ENCODE measurements at places on chromosomes 11 and 22. TPM values are rescaled to one million over a fixed set of nuclear protein-coding genes. Genes with fewer than 3 reads are reported as not detected.

GRCh38 chr11:73965764-73966121 is 14.9 kb downstream of the DNAJB13 start:
- no peak for DNase-seq
- H3K4me3 ChIP-seq = no peak overlapping the region
- H3K36me3 ChIP-seq = no peaks in the 10 kb centered on the region
- H3K27ac ChIP-seq = no peak overlapping the region
- peaks cover 11% of the 10 kb centered on the region for H3K4me1 ChIP-seq

Gene UNC93B1
- 20.4 TPM for total RNA-seq

- no peak for DNase-seq
- no peaks in the 10 kb centered on the region for H3K27me3 ChIP-seq
- peaks cover 43% of the 10 kb centered on the region for H3K36me3 ChIP-seq
- no peak overlapping the region for H3K27ac ChIP-seq
Observed at GRCh38 chr11:117248341-117248740, 15.9 kb downstream of the RNF214 start.

Gene ASRGL1
- 6.7 TPM for total RNA-seq

GRCh38 chr11:14258221-14258935 is 100.6 kb downstream of the RRAS2 start:
- no peaks in the 10 kb centered on the region for H3K36me3 ChIP-seq
- H3K27ac ChIP-seq = no peak overlapping the region
- no peak overlapping the region for H3K4me3 ChIP-seq
- H3K4me1 ChIP-seq = no peaks in the 10 kb centered on the region

DNA sequence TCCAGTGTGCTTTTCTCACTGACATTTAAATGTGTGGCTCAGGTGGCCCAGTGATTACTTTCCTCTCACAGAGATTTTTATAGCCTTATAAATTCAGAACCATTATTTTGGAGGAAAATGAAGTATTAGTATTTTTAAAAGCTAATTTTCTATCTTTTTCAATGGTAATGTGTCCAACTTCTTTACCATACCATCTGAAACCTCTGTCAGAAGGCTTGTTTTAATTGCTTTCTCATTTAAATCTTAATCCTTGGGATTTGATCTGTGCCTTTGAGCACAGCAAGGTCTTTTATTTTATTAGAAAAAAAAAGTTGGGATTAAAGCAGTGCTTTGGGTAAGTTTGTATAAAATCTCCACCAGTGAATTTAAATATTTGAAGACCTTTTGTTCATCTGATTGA is 452.3 kb upstream of the RAG2 start:
- no peaks in the 10 kb centered on the region for H3K4me1 ChIP-seq
- no peaks in the 10 kb centered on the region for H3K27me3 ChIP-seq
- no peak for DNase-seq
- H3K27ac ChIP-seq = no peak overlapping the region
- H3K36me3 ChIP-seq = no peaks in the 10 kb centered on the region

GRCh38 chr22:48891688-48892577 is 935.7 kb downstream of the BRD1 start:
- DNase-seq = peak; percentile 9
- no peaks in the 10 kb centered on the region for H3K36me3 ChIP-seq
- no peak overlapping the region for H3K27ac ChIP-seq
- peaks cover 20% of the 10 kb centered on the region for H3K27me3 ChIP-seq

GRCh38 chr11:116162086-116162885 is 610.5 kb downstream of the BUD13 start:
- peaks cover 7% of the 10 kb centered on the region for H3K27me3 ChIP-seq
- H3K4me3 ChIP-seq = no peak overlapping the region
- H3K36me3 ChIP-seq = no peaks in the 10 kb centered on the region
- no peak for DNase-seq
- peaks cover 8% of the 10 kb centered on the region for H3K4me1 ChIP-seq

Gene MRGPRX4
- not detected for total RNA-seq

DNA sequence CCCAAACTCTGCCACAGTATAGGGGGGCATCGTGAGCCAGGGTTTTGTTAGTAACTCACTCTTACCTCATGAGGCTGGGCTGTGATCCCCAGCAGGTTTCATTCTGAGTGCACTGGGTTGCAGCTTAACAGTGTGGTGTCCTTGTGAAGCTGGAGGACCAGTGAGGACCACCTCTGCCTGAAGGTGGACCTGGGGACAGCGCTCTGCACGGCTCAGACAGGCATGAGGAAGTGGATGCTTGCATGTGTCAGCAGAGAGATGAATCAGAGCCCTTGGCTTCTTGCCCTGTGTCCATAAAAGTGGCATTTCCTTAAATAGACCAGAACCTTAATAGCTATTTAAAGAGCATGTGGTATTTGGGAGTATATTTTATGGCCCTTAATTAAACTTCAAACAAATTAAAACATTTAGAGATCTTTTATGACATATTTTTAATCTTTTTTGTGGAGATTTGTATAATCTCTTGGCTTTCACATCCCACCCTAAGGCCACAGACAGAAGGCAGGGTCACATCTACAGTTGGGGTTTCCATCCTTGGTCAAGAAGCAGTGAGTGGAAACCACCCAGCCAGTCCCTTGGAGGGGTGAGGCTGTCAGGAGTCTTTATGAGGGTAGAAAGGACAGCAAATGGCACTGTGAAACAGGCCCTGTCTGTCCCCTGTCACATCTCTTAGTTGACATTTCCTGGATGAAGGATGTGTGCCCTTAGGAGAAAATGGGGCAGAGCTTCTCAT is 24.8 kb upstream of the ADORA2A start:
- H3K4me3 ChIP-seq = peak overlapping the region; percentile 34
- H3K27me3 ChIP-seq = no peaks in the 10 kb centered on the region
- H3K4me1 ChIP-seq = peaks cover 79% of the 10 kb centered on the region
- DNase-seq = peak; percentile 56
- peaks cover 20% of the 10 kb centered on the region for H3K36me3 ChIP-seq

Gene OR10A2
- not detected for total RNA-seq

Gene ARHGAP8
- total RNA-seq = 166 TPM

- no peaks in the 10 kb centered on the region for H3K27me3 ChIP-seq
- peaks cover 41% of the 10 kb centered on the region for H3K4me1 ChIP-seq
- no peak for DNase-seq
- H3K4me3 ChIP-seq = no peak overlapping the region
Observed at GRCh38 chr22:32720924-32721323, 80.6 kb upstream of the TIMP3 start.

Gene GRAMD1B
- total RNA-seq = 9.0 TPM

DNA sequence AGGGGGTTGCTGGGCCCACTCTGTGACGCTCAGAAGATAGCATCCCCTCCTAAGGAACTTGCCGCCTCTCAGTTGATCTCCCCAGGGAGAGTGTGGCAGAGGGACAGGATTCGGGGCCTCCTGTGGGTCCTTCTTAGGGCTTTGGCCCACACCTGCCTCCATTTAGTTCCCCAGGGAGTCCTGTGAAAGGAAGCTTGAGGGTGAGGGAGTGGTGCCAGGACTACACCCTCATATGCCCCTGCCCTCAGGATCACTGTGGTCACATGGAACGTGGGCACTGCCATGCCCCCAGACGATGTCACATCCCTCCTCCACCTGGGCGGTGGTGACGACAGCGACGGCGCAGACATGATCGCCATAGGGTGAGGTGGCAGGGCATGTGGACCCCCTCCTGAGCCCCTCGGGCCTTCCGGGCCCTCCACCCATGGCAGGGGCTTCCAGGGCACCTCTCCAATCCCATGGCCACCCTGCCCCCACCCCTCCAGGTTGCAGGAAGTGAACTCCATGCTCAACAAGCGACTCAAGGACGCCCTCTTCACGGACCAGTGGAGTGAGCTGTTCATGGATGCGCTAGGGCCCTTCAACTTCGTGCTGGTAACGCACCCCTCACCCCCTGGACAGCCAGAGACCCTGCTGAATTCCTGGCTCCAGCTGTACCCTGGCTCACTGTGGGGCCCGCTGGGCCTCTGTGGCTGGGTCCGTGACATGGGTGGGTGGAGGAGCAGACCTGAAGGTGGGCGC is 3.5 kb downstream of the INPP5J start:
- no peak for DNase-seq
- H3K4me1 ChIP-seq = peaks cover 16% of the 10 kb centered on the region
- peaks cover 1% of the 10 kb centered on the region for H3K36me3 ChIP-seq
- no peak overlapping the region for H3K4me3 ChIP-seq
- H3K27me3 ChIP-seq = no peaks in the 10 kb centered on the region
- H3K27ac ChIP-seq = no peak overlapping the region

DNA sequence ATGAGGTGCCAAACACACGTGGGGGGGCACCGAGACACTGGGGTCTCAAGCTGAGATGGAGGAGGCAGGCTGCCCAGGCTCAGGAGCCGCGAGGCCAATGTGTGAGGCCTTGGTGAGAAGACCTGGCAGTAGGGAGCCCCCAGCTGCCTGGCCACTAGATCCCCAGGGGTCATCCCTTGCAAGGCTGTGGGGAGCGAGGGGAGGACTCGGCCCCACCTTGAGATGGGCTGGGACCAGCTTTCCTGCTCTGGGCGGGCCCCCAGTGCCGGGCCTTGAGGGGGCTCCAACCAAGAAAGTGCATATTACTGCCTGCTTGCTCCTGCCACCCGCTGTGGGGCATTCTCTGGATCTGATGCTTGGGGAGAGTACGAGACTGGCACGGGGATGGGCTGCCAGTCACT is 107.0 kb downstream of the CTTN start:
- no peak overlapping the region for H3K27ac ChIP-seq
- no peak for DNase-seq
- H3K4me1 ChIP-seq = peaks cover 5% of the 10 kb centered on the region
- no peak overlapping the region for H3K4me3 ChIP-seq
- no peaks in the 10 kb centered on the region for H3K27me3 ChIP-seq

Gene CD3E
- total RNA-seq = not detected

Gene GNAZ
- total RNA-seq = 6.0 TPM

- H3K36me3 ChIP-seq = peaks cover 7% of the 10 kb centered on the region
- peaks cover 8% of the 10 kb centered on the region for H3K4me1 ChIP-seq
- H3K4me3 ChIP-seq = no peak overlapping the region
- DNase-seq = no peak
- no peaks in the 10 kb centered on the region for H3K27me3 ChIP-seq
- no peak overlapping the region for H3K27ac ChIP-seq
Observed at GRCh38 chr11:74538680-74539079, 45.2 kb upstream of the LIPT2 start.

- H3K36me3 ChIP-seq = peaks cover 4% of the 10 kb centered on the region
- DNase-seq = no peak
- no peak overlapping the region for H3K4me3 ChIP-seq
Observed at GRCh38 chr11:122672892-122673291, 17.4 kb downstream of the UBASH3B start.

Gene OR52N4
- not detected for total RNA-seq

DNA sequence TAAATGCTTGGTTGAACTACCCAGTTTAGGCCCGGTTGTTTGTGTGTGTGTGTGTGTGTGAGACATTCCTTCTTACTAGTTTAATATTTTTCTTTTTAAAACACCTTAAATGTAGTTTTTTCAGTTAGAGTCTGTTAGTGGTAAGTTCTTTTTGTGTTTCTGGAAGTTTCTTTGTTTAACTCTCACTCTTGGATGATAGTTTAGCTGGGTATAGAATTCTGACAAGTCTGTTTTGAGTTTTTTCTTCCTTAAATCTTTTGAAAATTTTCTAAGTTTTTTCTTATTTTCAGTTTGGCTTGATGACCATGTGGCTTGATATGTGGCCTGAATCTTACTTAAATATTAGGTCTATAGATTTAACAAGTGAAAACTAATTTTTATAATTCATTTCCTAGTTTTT is 60.1 kb downstream of the PDE3B start:
- DNase-seq = no peak
- peaks cover 10% of the 10 kb centered on the region for H3K36me3 ChIP-seq
- no peak overlapping the region for H3K4me3 ChIP-seq

Gene ESAM
- 0.85 TPM for total RNA-seq

- no peak overlapping the region for H3K4me3 ChIP-seq
- peaks cover 8% of the 10 kb centered on the region for H3K4me1 ChIP-seq
- H3K36me3 ChIP-seq = peaks cover 17% of the 10 kb centered on the region
- no peak for DNase-seq
- H3K27me3 ChIP-seq = no peaks in the 10 kb centered on the region
Observed at GRCh38 chr11:69648679-69649575, 8.0 kb downstream of the CCND1 start.

DNA sequence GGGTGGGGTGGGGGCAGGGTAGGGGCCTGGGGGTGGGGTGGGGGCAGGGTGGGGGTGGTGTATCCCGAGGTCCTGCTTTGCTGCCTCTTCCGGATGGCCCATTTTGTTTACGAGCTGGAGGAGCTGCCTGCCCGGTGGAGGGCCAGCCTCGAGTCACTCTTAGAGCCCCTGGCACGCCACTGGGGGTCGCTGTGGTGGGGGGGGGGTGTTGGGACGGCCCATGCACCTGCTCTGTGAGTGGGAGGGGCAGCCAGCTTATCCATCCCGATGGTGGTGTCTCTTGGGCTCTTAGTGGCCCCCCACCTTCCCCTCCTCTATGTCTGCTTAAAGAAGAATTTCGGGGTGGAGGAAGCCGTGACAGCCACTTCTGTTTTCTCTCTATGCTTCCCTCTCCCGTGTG is 24.6 kb downstream of the MRGPRD start:
- DNase-seq = no peak
- no peaks in the 10 kb centered on the region for H3K36me3 ChIP-seq
- peaks cover 3% of the 10 kb centered on the region for H3K4me1 ChIP-seq
- no peak overlapping the region for H3K4me3 ChIP-seq

DNA sequence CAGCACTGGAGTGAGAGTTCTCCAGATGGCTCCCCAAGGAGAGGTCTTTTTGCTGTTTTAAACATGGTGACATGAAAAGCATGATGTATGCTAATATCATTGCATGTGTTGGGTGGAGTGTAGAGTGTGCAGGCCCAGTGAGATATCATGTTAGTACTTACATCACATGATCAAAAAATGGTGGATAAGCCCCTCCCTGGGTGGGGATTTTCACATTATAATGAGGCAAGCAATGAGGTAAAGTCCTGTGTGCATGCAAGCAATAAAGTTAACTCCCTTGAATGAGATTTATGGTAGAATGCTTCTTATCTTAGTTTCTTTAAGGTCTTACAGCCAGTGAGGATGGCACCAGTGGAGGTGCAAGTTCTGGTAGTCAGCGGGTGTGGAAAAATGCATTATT is 8.5 kb downstream of the FAM111B start:
- no peaks in the 10 kb centered on the region for H3K27me3 ChIP-seq
- no peak overlapping the region for H3K4me3 ChIP-seq
- H3K36me3 ChIP-seq = peaks cover 51% of the 10 kb centered on the region

DNA sequence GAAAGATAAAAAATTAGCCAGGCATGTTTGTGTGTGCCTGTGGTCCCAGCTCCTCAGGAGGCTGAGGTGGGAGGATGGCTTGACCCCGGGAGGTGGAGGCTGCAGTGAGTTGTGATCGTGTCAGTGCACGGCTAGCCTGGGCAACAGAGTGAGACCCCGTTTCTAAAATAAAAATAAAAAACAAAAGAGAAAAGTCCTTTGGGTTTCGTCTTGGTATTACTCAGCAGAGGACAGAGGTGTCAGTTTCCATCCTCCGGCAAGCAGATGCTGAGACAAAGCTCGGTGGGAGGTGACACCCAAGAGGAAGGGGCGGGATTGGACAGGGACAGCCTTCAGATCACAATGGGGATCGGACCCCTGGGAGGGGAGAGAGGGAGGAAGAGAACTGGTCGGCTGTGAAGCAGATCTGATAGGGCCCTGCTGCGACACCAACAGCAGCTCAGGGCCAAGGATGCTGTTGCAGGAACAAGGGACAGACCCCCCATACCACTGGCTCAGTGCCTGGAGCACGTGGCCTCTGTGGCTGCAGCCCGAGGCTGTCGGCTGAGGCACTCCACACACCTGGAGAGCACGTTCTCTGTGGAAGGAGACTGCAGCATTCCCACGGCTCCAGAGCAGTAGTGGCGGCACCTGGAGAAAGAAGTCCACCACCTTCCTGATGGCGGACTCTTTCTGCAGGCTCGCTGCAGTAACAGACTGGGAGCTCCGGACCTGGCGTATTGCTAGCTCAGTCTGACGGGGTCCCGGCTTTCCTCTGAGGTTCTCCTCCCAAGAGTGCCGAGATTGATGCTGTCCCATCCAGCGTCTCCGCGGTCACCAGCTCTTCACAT is 5.2 kb upstream of the BID start:
- peaks cover 20% of the 10 kb centered on the region for H3K4me1 ChIP-seq
- no peak overlapping the region for H3K27ac ChIP-seq
- H3K36me3 ChIP-seq = no peaks in the 10 kb centered on the region
- H3K4me3 ChIP-seq = no peak overlapping the region

Measured in mesothelial cell of epicardium (in vitro differentiated cells).